ENCODE measurements at places on chromosomes 4 and X. TPM values are rescaled to one million over a fixed set of nuclear protein-coding genes. Genes with fewer than 3 reads are reported as not detected.

ARSJ gene
- 0.46 TPM for total RNA-seq

GLOD5 gene
- not detected for total RNA-seq

BMPR1B gene
- 21.1 TPM for total RNA-seq

TSPAN6 gene
- 167 TPM for total RNA-seq

MTNR1A gene
- 2.6 TPM for total RNA-seq

LDOC1 gene
- 59.8 TPM for total RNA-seq

PABPC1L2A gene
- total RNA-seq = not detected

KIAA1210 gene
- total RNA-seq = not detected

GPR173 gene
- 19.4 TPM for total RNA-seq

SMIM31 gene
- total RNA-seq = not detected

NXF2B gene
- total RNA-seq = 0.74 TPM

RHOXF2B gene
- not detected for total RNA-seq

ZDHHC15 gene
- 2.3 TPM for total RNA-seq

All from progenitor cell of endocrine pancreas (in vitro differentiated cells).